Fibroblast of mammary gland (primary cell): ENCODE measurements at places on chromosomes 11 and 22.

DNA sequence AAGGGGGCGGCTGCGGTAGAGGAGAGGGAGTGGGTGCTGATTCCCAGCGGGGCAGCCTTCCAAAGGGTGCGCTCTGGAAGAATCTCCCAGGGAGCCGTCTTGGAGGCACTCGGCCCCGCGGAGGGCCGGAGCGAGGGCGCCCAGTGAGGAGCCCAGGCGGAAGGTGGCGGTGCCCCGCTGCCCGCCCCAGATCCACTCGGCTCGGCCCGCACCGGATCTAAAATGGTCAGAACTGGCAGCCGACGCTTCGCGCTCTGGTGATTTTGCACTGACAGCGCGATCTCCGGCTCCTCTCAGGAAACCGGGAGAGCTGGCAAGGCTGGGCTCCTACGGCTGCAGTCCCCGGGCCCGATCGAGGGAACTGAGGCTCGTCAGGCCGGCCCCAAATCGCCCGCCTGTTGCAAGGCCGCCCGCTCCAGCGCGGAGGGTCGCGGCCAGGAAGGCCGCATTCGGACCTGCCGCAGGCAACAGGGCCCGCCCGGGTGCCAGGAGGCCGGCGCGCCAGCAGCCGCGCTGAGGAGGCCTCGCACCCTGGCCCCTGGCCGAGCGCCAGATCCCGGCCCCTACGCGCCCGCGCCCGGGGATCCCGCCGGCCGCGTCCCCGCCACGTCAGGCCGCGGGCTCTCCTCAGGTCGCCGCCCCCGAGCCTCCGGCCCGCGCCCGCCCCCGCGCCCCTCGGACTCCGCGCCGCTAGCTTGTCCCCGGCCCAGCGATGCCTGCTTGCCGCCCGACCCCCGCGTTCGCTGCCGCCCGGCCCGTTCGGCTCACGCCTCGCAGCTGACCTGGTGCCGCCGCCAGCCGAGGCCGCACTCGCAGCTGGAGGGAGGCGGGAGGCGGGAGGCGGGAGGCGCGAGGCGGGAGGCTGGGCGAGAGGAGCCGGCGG, at the start of gene KLHL22:
KLHL22 (minus strand) TSS at position 818 of the 883 bp plus-strand sequence. CDS start 6,584 bp downstream, outside the sequence.
- peak; percentile 26 for DNase-seq

DNA sequence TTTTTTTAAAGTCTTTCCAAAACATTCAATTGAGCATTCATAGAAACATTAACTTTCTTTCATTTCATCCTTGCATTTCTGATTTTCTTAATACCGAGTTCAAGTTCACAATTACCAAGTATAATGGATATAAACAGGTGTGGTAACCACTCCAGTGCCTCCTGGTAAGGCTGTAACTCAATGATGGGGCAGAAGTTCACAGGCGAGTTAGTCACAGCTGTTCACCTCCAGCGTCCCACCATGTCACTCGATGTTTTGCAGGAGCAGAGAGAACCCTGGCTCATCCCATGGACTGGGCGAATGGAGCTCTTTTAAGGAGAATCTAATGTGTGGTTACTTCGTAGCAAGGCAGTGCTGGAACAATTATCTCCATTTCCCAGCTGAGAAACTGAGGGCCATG, 94.4 kb upstream of the ALX4 start:
- no peak for DNase-seq

DNA sequence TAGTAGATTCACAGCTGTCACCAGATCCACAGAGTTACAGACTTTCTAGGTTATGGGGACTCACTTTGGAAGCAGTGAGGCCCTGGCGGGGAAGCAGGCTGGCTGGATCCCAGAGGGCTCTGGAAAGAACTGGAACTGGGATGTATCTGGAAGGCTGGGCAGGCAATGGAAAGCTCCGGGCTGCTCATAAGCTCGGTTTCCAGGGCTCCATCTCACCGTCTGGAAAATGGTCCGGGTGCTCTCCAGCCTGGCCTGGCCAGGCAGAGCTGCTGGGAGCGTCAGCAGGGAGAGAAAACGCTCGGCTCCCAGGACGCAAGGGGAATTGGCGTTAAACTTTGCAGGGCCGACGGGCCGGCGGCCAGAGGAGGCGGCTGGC, 335 bp upstream of the SEZ6L start:
- no peak for DNase-seq

- DNase-seq: no peak
These were observed 527.7 kb downstream of the MN1 start for GRCh38 chr22:27273853-27274252.

DNA sequence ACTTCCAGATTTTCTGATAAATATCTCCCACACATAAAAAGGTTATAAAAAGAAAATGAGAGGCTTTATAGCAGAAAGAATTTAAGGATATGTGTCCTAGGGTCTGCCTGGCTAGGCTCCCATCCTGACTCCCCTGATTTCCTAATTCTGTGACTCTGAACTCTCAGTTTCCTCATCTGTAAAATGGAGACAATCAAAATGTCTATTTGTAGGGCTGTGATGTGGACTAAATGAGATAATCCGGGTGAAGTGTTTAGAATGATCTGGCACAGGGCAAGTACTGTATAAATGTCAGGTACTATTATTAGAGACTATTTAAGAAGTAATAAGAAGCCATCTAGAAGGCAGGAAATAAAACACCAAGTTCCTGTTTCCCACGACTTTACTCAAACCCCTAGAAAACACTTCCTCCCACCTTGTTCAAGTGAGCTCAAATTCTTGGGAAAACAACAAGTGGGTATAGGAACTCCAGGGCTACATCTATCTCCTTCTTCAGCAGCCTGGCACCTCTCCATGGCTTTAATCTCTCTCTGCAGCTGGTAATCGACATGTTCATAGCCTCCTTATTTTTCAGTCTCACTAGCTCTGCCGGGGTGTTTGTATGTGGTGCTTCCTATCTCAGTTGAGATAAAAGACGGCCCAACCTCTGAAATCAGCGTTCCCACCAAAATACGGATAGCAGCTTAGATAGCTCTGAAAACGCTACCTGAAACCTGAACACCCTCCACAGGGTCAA, 6.7 kb downstream of the ASCC2 start:
- no peak for DNase-seq

- peak; percentile 66 for DNase-seq
These were observed 8.5 kb downstream of the RAB30 start for GRCh38 chr11:83063073-83063754.

DNA sequence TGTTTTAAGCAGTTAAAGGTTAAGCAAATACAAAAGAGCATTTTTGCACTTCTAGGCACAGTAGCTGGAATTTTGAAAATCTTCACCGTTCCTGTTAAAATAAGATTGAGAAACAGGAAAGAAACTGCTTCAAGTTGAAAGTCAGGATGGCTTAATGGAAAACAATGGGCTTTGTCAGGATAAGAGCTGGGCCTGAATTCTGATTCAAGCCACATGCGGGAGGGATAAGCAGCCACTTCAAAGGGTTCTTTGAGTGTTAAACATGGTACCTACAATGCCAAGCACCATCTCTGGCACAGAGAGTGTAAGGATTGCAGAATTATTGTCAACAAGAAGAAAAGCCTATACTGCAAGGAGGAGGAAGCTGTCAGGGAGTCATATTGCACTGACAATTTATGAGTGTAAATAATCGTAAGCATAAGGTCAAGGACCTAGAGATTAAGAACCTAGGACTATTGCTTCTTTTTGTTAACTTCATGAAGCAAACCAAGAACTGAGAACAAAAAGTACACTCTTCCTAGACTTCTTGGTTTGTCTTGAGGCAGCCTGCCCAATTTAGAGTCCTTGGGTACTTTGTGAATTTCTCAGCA, 32.5 kb downstream of the MPPED2 start:
- DNase-seq: no peak
